Activated CD4-positive, alpha-beta T cell treated with anti-CD3 and anti-CD28 coated beads, Interleukin-2, Interleukin-4, amounts not matched to agents 100 ng/mL and 50 ng/mL, durations not matched to agents 16 hours and 8 hours (primary cell): ENCODE measurements at places on chromosomes 3 and 15.

DNA sequence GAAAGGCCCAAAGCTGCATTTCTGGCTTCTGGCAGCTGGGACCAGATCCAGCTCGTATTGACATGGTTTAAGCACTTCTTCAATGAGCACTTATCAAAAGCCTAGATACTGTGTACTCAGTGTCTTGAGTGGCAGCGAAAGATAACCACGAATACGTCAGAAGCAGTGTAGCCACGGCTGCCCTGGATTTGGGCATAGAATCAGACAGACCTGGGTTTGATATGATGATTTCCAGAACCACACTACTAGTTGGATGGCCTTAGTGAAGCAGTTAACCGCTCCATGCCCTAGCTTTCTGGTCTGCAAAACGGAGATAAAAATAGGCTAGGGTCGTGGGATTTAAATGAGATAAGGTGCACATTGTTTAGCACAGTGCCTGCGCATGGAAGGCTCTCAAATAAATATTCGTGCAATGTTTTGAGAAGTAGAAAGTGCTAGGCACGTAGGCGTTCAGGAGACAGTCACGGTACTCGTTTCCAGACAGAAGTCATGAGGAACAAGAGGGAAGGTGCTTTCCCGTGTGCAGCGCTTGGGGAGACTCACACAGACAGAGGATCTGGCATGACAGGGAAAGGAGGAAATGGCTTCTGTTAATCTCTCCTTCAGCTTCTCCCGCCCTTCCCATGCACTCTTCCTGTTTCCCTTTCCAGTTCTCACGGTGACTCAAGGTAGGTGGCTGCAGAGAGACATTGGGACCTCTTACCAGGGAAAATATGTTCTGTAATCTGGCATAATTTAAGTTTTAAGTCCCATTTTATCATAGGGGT lies 70.3 kb downstream of the CCNL1 start:
- DNase-seq, result peak; percentile 38

DNA sequence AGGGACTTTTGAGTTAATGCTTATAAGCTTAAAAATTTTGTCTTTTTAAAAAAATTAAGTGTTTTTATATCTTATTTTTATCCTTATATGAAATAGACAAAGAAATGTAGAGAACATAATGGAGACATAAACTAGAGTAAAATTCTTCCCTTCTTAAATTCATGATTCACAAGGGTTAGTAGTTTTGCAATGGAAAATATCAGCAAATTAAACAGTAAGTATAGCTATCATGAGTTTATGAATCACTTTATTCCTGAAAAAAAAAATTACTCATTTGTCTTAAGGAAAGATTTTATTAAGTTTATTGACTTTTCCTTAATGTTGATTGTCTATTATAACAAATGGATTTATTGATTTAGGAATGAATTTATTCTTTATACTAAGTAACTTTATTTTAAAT lies 4.3 kb downstream of the ATP6V1A start:
- no peak for DNase-seq

GRCh38 chr3:182133752-182134151 lies 422.0 kb downstream of the SOX2 start:
- no peak for DNase-seq

DNA sequence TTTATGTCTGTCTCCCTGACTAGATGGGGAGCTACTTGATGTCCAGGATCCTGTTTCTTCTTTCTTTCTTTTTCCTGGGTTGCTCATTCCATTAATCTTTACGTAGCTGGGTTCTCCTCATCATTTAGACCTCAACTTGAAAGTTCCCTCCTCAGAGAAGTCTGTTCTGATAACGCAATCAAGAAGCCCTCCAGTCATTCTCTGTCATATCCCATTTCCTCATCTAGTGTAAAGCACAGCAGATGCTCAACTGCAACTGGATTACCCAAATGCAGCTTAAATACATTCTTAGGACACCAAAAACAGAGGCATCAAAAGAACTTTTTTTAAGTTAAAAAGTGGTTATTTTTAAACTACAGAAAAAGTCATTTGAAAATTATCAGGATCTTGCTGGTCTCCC lies 51.7 kb upstream of the ST3GAL6 start:
- no peak for DNase-seq

DNA sequence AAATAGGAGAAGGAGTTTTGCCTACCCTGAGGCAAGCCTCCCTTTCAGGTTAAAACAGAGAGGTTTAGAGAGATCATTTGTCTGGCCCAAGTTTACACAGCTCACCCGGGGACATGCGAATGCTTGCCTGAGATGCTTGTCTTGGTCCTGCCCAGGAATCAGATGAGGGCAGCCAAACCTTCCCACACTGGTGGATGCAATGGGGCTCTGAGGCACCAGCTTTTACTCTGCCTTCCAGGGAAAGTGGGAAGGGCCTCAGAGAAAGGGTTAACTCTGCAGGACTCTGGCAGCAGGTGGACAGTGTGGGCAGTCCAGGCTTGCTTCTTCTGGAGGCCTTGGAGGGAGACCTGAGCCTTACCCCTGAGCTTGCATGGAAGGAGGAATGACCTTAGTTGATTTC lies 90.0 kb downstream of the LRRK1 start:
- no peak for DNase-seq

GRCh38 chr15:70058642-70059360 lies 38.9 kb downstream of the TLE3 start:
- DNase-seq, result no peak

GRCh38 chr15:39860200-39860599 lies 59.9 kb downstream of the GPR176 start:
- DNase-seq, result no peak

- DNase-seq, result no peak
Observed at GRCh38 chr3:100516232-100516631, 23.8 kb downstream of the TMEM45A start.

DNA sequence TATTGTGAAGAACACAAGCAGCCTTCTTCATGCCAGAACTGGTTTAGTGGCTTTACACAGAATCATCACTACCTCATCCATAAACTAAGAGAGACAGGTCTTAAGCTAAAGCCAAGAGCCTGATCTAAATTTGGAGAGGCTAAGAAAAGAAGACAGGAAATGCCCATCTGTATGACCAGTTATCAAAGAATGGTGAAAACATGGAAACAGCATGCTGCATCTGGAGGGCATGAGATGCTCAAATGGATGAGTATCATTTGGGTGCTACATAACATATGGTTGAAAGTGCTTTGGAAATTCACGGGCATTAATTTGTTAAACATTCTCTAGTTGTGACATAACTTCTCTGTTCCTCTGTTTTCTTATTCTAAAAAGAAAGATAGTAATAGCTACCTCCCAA lies 112.5 kb downstream of the CPNE4 start:
- DNase-seq, result no peak
